ENCODE measurements at places on chromosomes 4 and X. TPM values are rescaled to one million over a fixed set of nuclear protein-coding genes. Genes with fewer than 3 reads are reported as not detected.

HPSE gene
- 1.4 TPM for total RNA-seq

PRSS12 gene
- total RNA-seq = 4.3 TPM

SOWAHB gene
- total RNA-seq = 48.2 TPM

XAGE1A gene
- total RNA-seq = not detected

TLL1 gene
- not detected for total RNA-seq

TMEM271 gene
- total RNA-seq = not detected

FMR1 gene
- total RNA-seq = 29.6 TPM

NALF2 gene
- 0.03 TPM for total RNA-seq

PPP1R2C gene
- total RNA-seq = not detected

C4orf54 gene
- total RNA-seq = not detected

Data from HT-29 (cell line).